ENCODE measurements at places on chromosomes 6 and 20.

DNA sequence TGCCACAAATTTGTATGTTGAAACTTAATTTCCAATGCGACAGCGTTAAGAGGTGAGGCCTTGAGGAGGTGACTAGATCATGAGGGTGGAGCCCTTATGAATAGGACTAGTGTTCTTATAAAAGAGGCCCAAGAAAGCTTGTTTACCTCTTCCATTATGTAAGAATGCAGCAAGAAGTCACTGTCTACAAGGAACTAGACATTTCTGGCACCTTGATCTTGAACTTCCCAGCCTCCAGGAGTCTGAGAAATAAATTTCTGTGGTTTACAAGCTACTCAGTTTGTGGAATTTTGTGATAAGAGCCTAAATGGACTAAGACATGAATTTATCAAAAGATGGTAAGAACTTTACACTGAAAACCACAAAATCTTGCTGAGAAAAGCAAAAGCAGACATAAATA, 173.6 kb upstream of the SGK1 start:
- no peak for DNase-seq

DNA sequence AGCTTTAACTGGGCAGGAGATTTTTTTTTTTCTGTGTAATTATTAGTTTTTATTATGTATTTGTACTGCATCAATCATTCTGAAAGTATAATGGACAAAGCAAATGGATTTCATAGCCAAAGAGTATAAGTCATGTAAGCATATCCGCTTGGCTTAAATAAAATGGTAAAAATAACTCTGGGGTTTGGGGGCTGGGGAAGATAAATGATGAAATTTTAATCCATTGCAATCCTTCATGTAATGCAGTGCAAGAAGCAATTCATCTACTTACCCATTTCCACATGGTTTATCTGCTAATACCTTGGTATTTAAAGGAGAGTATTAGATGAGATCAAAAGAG, 781.4 kb downstream of the QKI start:
- no peak for DNase-seq

GRCh38 chr20:58717278-58718091, 24.9 kb downstream of the NPEPL1 start:
- no peak for DNase-seq

DNA sequence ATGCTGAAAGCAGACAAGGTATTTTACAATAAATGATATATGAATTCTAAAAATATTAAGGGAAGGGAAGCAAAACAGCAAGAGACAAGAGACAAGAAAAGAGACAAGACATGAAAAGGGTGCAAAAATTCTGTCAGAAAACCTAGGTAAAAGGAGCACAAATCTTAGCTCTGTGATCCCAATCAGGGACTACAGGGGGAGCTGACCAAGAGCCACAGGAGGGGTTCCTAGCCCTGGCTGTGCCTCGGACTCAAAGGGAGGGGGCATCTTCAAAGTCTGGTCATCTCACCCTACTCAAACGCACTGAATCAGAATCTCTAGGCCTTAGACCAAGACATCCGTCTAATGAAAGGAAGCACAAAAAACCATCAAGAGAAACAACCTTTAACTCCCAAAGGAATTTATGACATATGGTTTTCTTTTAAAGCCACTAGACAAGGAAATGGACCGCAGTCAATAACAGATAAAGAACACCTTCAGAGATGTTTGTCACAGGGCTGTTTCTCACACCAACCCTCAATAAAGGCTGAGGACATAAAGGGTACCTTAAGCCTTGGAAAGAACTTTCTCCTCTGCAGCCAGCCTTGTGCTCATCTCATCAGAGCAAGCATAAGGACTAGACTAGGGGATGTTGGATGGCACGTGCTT, 130.4 kb upstream of the CDYL start:
- DNase-seq = no peak

DNA sequence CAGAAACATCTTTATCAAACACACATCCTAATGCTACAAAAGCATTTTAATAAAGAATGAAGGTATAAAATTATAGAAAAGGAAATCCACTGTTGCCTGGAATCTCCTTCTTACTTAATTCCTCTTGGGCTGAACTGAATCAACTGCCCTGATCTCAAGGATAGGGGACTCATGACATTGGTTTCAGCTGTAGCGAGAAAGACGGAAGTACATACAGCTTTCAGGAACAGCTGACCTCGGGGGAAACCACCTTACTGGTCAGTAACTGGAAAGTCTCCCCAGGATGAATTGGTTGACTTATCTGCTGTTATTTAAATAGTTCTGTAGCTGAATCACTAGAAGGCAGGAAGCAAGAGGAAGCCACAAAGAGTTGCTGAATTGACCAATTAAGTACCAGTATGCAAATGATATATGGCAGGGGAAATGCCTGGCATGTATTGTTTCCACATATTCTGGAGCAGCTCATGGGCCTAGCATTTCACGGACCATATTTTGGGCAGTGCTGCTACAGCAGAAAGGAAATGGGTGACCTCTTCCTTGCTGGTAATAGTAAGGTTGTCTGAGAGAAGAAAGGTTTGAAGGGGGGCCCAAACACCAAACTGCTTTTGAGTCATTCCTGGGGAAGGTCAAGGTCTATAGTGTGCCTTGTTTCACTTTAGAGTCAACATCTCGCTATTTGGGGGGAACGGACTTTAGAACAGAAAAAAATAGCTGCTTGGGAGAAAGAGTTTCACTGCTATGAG, 43.7 kb upstream of the MAP7 start:
- no peak for DNase-seq

GRCh38 chr6:155483858-155484257, 28.2 kb upstream of the NOX3 start:
- no peak for DNase-seq

DNA sequence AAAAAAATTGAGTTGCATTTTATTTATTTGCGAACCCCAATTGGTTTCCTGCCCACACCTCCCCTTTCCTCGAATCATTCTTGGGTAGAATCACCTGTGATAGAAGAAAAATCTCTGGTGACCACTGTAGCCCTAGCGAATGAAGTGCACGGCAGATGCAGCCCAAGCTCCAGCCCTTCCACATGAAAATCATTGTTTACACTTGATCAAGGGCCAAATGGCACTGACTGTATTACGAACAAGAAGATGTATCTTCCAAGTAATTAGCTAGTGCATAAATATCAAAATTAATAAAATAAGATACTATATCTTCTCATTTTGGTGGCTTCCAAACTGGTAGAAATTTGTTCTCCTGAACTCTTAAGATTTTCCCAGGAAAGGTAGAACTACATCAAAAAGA, 93.4 kb upstream of the ARID1B start:
- DNase-seq = no peak

DNA sequence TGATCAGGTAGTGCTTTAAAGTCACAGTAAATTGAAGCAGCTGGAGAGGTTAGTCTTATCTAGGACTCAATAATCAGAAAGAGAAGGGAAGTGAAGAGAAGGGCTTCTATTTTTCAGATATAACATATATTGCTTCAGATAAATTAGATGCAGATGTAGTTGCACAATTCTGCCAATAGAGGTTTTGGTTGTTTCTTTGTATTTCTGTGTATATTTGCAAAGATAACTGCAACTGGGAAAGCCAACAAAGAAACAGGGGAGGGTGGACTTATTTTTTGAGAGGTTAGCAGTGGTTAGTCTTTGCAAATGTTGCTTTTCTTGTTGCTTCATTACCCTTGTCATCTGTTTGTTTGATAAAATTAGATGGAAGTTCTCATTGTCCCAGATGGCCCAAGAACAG, 106.6 kb downstream of the ADGRG6 start:
- no peak for DNase-seq

DNA sequence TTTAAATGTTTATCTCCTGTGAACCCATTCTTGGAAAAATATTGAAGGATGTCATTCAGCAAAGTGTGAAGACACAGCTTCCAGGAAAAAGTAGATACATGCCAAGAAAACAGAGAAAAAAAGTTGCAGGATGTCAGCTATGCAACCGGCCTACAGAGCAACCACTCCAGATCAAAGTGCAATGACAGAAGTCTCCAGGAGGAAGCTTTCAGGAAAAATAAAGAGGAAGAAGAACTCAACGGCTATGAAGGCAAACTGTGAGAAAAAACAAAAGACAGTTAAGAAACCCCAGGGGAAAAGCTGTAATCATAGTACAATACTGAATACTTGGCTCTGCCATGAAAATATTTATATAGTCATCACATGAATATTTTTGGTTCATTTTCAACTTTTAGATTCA, 30.6 kb downstream of the REPS1 start:
- no peak for DNase-seq

GRCh38 chr20:63138855-63139341, 77.0 kb downstream of the YTHDF1 start:
- no peak for DNase-seq

DNA sequence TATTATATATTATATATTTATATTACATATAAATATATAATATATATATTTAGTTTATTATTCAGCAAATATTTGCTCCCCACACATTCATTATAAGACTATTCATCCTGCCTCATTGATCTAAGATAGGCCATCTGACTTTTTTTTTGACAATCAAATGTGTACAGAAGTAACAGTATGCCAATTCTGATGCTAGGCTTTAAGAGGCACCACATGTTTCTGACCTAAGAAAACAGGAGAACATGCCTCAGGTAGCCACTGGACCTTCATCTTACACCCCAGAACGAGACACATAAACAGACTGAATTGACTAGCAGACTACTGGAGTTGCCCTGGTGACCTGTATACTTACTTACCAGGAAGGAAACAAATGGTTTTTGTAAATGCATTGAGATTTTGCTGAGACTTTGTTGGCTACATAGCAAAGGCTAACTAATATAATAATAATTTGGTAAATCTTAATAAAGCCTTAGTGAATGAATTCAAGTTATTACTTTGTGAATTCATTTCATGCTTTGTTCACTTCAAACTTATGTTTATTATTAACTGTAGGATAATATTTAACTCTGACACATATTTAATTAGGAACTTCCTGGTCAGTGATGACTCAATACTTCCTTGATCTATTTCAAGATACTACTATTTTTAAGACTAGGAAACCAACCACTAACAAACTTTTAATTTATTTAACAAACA, 13.4 kb upstream of the MYO6 start:
- DNase-seq = no peak

GRCh38 chr6:170293341-170294231, 2.7 kb upstream of the DLL1 start:
- DNase-seq = no peak

DNA sequence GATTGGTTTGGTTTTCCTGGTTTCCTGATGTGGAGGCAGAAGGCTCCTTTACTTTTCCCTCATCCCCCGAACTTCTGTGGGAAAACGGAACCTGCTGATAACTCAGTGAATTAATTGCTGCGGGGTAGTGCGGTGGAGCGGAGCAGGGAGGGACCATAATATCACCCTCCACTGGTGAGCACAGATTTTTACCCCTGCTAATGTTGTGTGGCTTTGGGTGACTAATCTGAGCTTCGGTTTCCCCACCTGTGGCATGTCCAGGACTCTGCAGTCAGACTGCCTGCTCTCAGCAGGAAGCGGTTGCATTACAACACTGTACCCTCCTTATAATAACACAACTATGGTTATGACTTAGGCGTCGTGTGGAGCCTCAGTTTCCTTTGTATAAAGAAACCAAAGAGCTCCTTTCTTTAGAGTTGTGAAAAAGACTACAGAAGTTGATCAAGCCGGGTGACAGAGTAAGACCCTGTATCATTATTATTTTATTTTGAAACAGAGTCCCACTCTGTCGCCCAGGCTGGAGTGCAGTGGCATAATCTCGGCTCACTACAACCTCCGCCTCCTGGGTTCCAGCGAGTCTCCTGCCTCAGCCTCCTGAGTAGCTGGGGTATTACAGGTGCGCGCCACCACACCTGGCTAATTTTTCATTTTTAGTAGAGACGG, 2.2 kb upstream of the ID1 start:
- no peak for DNase-seq

DNA sequence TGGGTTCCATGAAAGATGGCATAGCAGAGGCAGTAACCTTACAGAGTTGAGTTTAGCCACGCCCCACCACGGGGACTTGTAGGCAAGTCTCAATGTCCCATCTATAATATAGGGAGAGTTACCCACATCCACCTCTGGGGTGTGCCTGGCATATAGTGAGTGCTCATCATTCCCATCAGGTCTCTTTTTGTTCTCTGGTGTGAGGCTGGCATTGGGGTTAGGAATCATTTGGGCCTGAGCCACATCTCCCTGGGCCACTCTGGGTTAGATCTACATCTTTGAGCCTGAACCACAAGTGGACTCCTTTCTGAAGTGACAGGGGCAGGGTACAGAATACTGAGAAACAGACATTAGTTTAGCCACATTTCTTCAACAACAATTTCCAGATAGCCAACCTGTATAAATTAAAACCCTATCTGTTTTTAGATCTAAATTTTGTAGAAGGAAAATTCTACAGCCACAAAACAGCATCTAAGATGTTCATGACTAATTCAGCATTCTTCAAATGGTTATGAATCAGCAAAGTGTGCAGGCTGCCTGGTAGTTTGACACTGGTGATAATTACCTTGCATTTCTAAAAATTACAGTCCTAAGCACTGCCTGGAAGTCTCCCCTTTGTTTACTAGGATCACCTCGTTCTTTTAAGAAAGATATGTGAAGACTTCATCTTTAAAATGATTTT, 20.1 kb downstream of the RNF24 start:
- no peak for DNase-seq

DNA sequence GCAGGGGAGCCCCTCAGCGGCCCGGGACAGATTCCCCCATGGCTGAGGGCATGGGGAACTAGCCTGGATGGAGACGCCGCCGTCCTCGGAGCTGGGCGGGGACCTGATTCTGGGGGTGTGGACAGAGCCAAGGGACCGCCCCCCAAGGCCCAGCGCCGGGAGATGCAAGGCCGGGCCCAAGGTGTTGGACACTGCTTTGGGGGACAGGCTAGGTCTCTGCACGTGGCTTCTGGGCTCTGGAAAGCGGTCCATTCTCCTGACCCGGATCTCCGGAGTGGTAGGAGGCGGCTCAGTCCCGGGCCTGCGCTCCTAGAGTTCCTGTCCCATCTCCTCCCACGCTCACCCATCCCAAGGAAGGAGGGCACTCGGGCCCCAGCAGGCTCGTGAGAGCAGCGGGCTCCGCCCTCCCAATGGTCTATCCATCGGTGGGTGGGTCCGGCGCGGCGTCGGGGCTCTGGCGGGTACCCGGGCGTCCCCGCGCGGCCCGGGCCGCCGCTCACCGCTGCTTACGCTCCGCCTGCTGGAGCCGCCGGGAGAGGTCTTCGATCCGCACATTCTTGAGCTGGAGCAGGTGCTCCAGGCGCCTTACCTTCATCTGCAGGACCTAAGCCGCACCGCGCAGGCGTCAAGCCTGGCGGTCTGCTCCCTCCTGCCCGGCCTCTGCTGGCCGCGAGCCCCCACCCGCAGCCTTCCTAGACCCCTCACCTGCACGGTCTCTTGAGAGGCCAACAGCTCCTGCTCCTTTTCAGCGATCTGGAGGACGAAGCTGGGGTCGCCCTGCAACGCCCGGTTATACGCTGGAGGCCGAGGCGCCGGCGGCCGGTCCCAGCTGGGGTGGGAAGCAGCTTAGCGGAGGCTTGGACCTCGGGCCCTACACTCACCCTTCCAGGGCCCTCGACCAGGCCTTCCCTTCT, 3.3 kb downstream of the SPEF1 start:
- no peak for DNase-seq

- no peak for DNase-seq
Observed at GRCh38 chr6:70956191-70956450, 739 bp downstream of the B3GAT2 start.

DNA sequence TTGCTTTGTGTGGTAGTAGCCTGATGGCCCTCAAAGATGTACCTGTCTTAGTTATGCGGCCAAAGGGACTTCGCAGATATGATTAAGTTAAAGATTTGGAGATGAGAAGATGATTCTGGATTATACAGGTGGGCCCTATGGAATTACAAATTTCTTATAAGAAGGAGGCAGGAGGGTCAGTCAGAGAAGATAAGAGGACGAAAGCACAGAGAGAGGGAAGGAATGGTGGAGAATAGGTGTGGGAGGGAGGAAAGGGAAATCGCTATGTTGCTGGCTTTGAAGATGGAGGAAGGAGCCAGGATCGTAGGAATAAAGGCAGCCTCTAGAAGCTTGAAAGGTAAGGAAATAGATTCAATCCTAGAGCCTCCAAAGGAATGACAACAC, 1.2 kb upstream of the TSPYL1 start:
- no peak for DNase-seq

All from cortex of kidney (tissue), 1 donor.